ENCODE measurements at places on chromosomes 1 and 21.

- no peak for DNase-seq
These were observed 2.5 kb downstream of the PRDX6 start for GRCh38 chr1:173479649-173480048.

GRCh38 chr1:8211883-8212579 lies 105.9 kb upstream of the SLC45A1 start:
- no peak for DNase-seq

DNA sequence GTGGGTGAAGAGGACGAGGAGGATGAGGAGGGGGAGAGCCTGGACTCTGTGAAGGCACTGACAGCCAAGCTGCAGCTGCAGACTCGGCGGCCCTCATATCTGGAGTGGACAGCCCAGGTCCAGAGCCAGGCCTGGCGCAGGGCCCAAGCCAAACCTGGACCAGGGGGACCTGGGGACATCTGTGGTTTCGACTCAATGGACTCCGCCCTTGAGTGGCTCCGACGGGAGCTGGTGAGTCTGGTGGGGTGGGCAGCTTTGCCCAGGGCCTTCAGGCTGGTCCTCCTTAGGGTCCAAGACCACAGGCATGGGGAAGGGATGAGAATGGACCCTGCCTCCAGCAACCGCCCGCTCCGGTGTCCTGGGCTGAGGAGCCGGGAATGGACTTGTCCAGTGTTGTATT lies 430 bp downstream of the FAM167B start:
- DNase-seq, result no peak

GRCh38 chr1:7178741-7179140 lies 393.5 kb downstream of the CAMTA1 start:
- DNase-seq, result no peak

GRCh38 chr1:27153549-27153886 lies 1.4 kb downstream of the SLC9A1 start:
- DNase-seq, result no peak
